ENCODE measurements at places on chromosomes 11 and 22. TPM values are rescaled to one million over a fixed set of nuclear protein-coding genes. Genes with fewer than 3 reads are reported as not detected.

SCGB1D2 gene
- total RNA-seq, result not detected

MFNG gene
- total RNA-seq, result 1.4 TPM

KCNJ5 gene
- 0.02 TPM for total RNA-seq

GVQW3 gene
- total RNA-seq, result 1.2 TPM

SUSD2 gene
- 57.1 TPM for total RNA-seq

RASL10A gene
- total RNA-seq, result 0.42 TPM

MMP8 gene
- not detected for total RNA-seq

All from A549 treated with CORT108297 at 1 μM for 4 hours (cell line).